Activated naive CD4-positive, alpha-beta T cell treated with anti-CD3 and anti-CD28 coated beads, Interleukin-2, amount 50 U/mL, for 16 hours (primary cell): ENCODE measurements at places on chromosomes 11 and 22.

GRCh38 chr11:16278273-16278672, 78.1 kb downstream of the SOX6 start:
- DNase-seq = no peak

- DNase-seq = no peak
Observed at GRCh38 chr22:38314933-38315822, 2.1 kb downstream of the CSNK1E start.

GRCh38 chr11:130475426-130476053, 27.1 kb downstream of the ADAMTS15 start:
- DNase-seq = no peak

GRCh38 chr22:31616315-31616980, 45.6 kb downstream of the PISD start:
- DNase-seq = no peak

DNA sequence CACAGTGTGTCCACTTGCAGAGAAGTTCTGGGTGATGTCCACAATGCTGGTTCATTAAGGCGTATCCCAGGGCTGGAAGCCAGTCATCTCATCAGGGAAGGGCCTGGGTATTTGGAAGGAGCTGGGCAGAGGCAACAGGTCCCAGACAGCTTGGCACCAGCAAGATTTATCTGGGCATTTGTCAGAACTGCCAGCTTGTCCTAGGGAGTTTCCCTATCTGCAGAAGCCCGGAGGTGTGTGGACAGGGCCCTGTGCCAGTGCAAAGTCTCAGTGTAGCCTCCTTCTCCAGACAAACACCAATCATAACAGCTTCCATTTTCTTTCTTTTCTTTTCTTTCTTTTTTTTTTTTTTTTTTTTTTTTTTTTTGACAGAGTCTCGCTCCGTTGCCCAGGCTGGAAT, 125.3 kb upstream of the TIMP3 start:
- DNase-seq = no peak
